ENCODE measurements at places on chromosomes 13 and 19.

GRCh38 chr19:12783291-12783848, 7.9 kb upstream of the JUNB start:
- no peak for DNase-seq

DNA sequence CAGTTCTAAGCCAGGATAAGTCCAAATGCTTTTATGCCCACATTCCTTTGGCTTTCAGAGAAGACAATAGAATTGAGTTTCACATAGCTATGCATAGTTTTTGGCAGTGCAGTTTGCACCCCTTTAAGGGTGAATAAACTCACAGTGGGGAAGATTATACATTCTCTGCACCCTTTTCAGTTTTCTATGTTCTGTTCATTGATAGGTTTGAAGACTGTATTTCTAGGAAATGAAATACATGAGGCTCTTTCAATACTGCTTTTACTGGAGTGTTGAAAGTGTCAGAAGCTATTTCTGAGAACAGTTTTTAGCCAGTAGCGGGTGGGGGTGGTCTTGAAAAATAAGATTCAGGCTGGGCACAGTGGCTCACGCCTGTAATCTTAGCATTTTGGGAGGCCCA, 46.2 kb downstream of the IPO5 start:
- DNase-seq: no peak

DNA sequence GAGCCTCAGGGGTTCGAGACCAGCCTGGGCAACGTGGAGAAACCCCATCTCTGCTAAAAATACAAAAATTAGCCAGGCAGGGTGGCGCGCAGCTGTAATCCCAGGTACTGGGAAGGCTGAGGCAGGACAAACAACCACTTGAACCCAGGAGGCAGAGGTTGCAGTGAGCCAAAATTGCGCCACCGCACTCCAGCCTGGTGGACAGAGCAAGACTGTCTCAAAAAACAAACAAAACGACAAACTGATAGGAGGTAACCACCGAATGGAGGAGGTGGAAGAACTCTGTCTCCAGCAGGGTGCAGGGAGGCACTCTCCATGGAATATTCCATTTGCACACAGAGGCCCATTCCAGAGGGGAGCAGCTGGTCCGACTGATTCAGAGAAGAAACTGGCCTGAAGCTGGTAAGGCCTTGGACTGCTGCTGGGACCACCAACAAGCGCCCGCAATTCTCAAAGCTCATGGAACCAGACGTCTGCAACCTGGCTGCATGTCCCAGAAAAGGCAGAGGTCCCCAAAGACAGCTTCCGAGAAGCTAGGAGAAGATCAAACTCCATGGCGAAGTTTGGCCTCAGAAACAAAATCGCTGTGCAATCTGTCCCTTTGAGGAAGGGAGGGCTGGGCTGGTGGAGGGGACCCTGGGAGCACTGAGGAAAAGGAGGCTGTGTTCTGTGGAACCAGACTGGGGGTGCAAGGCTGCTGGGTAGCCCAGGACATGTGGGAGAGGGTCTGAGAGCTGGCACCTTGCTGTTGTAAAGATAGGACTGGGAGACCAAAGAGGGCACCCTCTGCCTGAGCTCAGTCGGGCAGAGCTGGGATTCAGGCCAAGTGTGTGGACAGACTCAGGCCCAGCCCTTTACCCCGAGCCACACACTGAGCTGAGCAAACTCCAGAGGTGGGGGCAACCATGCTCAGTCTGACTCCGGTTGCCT, 35.2 kb downstream of the SLC25A42 start:
- no peak for DNase-seq

- DNase-seq: no peak
Observed at GRCh38 chr13:28301839-28302238, 163.5 kb downstream of the PAN3 start.

GRCh38 chr13:51958217-51958547, 53.1 kb downstream of the ATP7B start:
- no peak for DNase-seq

GRCh38 chr13:44566601-44567000, 9.5 kb downstream of the TSC22D1 start:
- no peak for DNase-seq

DNA sequence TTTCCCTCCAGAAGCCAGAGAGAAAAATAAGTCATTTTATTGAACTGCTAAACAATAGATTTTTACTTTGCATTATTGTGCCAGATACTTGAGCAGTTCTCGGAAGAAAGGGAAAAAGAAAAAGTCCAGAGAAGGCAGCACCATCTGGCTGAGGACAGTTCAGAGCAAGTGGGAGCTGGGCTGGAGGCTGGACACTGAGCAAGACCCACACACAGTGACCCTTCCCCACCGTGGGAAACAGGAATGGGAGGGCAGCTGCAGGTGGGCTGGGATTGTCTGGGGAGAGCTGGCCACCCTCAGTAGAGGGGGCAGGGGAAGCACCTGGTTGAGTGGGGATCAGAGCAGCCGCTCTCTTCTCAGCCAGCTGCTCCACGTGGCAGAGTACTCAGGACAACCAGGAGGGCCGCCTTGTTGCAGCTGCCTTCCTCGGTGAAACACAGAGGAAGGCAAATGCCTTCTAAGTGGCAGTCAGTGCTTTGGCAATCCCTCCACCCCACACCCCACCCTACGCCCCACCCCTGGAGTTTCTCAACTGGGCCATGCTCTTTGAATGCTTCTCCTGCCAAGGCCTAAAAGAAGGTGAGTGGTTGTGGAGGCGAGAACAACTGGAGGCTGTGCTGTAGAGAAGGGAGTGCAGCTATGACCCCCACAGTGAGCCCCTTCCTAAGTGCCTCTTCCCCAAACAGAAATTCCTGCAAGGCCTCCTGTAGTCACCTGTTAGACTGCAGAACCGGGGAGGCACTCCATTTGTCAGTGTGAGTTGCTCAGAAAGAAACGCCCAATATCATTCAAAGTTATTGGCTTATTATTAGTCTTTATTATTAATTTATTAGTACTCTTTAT, 179.3 kb downstream of the ZIC5 start:
- DNase-seq: no peak

- no peak for DNase-seq
Observed at GRCh38 chr13:31213651-31214289, 14.0 kb downstream of the B3GLCT start.

DNA sequence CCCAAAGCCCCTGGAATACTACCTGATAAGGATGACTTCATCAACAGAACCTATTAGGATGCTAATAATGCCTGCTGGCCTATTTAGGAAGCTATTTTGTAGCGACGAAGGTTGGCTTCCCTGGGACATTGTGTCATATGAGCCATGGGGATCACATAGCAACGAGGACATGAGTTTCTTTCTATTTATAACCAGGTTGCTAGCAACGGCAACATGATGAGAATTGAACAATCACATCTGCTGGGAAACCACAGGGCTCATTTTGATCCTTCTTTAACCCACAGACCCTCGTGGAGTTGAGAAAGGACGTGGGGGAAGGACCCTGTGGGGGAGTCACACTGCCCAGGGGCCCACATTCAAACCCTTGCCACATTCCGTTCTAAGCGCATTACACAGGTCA, 172.2 kb downstream of the COL4A1 start:
- no peak for DNase-seq

- no peak for DNase-seq
Observed at GRCh38 chr13:27969082-27969865, at the start of gene CDX2. Gene CDX2, minus strand, starts transcription at chr13:27969315. Its CDS starts 309 bp downstream, at chr13:27969006.

DNA sequence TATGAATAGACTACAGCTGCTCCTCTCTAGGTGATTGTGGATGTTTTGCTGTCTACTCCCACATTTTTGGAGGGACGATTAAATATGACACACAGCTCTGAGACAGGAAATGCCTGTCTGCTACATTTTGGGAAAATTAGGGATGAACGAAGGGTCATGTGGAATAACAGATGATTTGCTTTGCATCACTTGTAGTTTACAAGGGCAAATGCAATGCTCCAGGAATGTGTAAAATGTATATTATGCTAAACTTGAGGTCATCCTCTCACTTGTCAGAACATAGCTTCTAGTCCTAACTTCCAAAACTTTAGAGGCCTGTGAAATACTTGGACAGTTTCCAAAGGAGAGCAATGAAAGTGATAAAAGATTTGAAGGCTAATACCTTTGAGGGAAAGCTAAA, 284.2 kb upstream of the DACH1 start:
- DNase-seq: no peak

DNA sequence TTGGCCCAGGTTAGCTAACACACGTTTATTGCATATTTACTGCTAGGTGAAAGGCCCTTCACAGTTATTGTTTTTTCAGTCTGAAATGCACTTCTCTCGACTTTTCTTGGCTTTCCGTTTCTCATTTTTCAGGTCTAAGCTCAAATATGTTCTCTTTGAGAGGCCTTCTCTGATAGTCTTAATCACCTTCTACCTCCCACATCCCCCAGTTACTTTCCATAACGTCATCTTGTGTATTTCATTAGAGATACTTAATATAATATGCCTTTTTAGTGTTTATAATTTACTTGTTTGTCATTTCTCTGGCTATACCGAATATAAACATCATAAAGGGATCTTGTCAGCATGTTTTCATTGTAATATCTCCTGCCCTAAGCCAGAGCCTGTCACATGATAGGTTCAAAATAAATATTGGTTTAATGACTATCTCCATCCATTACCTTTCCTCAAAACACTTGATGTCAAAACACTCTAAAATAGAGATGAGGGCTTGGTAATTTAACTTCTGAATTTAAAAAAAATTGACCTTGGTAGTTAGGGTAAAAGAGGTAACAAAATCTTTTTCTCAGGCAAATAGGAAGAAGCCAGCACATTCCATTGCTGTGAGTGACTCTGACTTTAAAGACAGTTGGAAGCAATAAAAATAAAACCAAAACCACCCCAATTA, 168.6 kb upstream of the RFC3 start:
- DNase-seq: no peak

- DNase-seq: no peak
Observed at GRCh38 chr13:39370554-39370953, 232.4 kb downstream of the LHFPL6 start.

DNA sequence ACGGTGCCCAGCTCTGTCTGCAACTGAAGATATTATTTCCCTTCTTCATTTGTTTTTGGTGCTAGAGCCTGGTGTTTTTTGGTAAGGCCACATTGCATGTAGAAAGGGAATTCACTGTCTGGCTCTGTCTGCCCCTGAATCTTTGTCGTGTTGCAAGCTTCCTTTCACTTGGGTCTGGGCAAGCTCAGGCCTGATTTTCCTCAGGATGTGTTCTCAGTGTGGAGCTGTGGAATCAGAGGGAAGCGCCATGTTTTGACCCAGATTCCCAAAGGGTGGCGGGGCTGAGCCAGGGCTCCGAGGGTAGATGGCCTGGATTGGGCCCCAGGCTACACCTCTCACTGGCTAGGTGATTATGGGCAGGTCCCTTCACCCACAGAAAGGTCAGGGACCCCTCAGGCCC, 8.6 kb downstream of the PRKCSH start:
- DNase-seq: no peak

- DNase-seq: peak; percentile 81
Observed at GRCh38 chr13:99357131-99357596, 50.0 kb upstream of the GPR183 start.

DNA sequence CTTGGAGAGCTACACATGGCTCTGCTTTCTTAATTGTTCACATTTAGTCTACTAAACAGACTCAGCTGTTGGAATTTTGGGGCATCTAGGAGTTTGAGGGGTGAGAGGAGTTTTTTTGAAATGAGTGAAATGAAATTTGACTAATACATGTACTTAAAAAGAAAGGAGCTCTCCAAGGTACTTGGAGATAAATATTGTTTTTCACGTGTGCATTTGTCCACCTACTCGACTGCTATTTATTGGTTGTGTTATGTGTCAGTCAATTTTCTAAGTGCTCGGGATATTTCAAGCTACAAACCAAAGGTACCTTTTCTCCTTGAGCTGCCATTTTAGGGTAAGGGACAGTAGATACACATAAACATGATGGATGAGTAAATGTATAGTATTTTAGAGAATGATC, 697.0 kb downstream of the LIG4 start:
- DNase-seq: no peak

DNA sequence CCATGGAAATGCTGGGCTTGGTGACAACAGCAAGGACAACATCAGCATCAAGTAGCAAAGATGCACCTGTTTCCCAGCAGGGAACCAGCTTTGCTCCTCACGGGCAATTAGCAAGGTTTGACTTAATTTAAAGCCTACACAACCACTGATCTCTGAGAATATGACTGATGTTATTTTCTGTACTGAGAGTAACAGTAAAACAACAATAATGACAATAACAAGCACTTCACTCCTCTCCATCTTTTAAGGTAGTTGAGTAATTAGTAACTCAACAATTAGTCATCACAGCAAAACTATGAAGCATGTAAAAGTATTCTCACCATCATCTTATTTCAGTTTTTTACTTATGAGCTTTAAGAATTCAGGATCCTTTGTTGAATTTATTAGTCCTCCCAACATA, 37.3 kb downstream of the ENOX1 start:
- DNase-seq: no peak

DNA sequence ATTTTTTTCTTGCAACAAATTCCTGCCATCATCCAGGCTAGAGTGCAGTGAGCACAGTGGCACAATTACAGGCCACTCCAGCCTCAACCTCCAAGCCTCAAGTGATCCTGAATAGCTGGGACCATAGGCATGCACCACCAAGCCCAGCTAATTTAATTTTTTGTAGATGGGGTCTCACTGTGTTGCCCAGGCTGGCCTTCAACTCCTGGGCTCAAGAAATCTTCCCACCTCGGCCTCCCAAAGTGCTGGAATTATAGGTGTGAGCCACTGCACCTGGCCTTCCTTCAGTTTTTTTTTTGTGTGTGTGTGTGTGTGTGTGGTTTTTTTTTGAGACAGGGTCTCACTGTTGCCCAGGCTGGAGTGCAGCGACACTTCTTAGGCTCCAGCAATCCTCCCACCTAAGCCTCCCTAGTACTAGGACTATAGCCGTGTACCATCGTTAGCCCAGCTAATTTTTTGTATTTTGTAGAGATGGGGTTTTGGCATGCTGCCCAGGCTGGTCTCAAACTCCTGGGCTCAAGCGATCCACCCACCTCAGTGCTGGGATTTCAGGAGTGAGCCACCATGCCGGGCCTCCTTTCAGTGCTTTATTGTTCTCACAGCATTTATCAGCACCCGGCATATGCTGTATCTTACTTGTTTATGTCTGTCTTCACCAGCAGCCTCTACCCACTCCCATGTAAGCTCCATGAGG, 5.9 kb upstream of the SRRM5 start:
- DNase-seq: no peak

GRCh38 chr13:71408416-71408815, 458.6 kb downstream of the DACH1 start:
- no peak for DNase-seq

DNA sequence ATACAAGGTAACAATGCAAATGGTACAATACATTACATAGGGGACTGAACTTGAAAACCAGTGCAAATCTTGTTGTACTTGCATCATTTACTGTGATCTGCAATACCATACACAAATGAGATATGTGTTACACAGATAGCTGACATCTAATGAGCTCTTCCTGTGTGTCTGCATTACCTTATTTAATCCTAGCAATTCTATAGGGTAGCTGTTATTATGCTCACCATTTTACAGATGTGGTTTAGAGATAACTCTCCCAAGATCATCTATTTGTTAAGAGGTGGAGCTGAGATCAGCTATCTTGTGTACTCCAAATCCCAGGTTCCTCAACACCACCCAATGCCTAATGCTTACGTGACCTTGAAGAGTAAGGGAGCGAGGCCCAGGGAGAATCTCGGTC, 21.4 kb upstream of the SERP2 start:
- no peak for DNase-seq

- no peak for DNase-seq
Observed at GRCh38 chr13:99276706-99277105, 18.5 kb upstream of the GPR18 start.
